ENCODE measurements at places on chromosomes 13 and 19. TPM values are rescaled to one million over a fixed set of nuclear protein-coding genes. Genes with fewer than 3 reads are reported as not detected.
A peak's percentile ranks its signal among the peaks of the same experiment; 100 is the strongest.

Gene PGLYRP2
- total RNA-seq, result not detected

Gene LYPD5
- total RNA-seq, result 0.29 TPM

Gene PCP2
- total RNA-seq, result not detected

Gene AMH
- under 0.01 TPM for total RNA-seq

Gene ZNF729
- total RNA-seq, result not detected

Gene SGCG
- total RNA-seq, result not detected

DNA sequence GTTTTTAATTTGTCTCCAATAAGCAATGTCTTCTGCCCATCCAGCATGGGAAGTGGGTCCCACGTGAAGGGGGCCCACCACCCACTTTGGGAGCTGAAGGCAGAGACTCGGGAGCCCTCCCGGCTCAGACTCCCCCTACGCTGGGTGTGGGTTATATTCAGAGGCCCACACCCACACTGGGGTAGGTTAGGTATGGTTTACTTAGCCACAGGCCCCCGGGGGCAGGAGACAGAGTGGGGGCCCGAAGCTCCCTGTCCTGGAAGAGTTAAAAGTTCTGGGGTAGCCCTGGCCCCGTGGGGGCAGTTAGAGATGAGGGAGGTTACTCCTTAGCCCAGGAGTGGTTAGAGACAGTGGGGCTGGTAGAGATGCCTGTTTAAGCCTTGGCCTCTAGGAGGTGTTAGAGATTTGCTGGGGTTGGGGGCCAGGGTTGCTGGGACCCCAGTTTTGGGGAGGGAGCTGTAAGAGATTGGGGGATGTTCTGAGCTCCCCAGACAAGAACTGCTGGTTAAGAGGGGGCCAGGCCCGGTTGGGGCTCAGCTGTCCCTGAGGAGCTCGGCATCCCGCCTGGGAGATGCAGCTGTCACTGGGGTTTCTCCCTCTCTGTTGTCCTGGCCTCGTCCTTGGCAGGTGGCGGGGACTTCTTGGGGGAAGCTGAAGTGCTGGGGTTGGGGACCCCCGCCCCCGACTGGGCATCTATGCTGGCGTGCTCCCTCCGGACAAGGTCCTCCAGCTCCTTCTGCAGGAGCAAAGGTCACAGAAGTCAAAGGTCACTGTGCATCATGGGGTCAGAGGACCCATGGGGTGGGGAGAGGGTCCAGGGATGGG lies 712 bp upstream of the RINL start:
- DNase-seq, result peak; percentile 72

- DNase-seq, result no peak
Measured at GRCh38 chr19:1170938-1171754, 2.9 kb downstream of the SBNO2 start.

DNA sequence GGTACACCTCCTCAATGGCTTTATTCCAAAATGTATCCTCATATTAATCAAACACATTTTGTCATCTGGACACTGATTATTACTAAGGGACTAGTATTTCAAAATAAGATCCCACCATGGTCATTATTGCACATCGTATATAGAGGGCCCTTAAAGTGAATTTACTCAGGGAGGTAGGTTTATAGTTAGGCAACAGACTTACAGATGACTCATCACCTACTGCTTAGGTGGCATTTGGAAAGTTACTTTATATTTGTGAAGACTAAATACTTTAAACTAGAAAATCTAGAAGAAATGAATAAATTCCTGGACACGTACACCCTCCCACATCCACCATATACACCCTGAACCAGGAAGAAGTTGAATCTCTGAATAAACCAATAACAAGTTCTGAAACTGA lies 353.0 kb downstream of the KCTD12 start:
- DNase-seq, result no peak

DNA sequence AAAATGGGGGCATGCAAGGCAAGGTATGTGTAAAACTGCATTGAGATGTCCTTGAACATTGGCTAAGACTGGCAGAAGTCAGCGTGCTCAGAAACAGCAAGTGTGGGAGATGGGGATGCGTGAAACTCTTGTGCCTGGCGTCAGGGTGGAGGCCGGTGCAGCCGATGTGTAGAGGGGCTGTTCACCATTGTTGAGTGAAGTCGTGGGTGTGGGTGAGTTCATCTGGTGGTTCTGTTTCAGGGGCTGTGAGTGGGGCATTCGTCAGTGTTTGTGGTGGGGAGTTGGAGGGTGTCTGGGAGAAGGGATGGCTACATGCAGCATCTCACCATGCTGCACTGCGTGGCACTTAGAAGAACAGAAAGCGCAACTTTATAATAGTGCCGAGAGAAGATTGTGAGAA lies 11.4 kb upstream of the MIA start:
- peak; percentile 36 for DNase-seq

DNA sequence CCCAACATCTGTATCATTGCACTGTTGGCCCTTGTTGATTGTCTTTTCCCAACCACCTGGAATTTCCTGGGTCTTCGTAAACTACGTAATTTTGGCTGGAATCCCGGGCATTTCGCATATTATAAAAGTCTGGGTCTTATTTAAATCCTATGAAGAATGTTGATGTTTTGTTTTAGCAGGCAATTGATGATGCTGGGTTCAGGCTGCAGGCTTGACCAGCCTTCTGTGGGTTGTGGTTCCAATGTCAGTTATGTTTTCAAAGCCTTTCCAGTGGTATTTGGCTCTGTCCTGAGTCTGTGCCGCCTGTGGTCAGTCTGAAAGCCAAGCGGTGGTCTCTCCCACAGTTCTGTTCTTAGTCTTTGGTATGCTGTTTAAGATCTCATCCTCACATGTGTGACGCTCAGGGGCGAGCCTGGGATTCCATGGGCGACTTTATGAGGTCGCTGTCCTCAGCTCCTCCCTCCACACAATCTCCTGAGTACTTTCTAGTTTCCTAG lies 12.4 kb downstream of the SLC35E1 start:
- no peak for DNase-seq

- no peak for DNase-seq
Measured at GRCh38 chr19:7076151-7076550, 6.6 kb downstream of the ZNF557 start.

DNA sequence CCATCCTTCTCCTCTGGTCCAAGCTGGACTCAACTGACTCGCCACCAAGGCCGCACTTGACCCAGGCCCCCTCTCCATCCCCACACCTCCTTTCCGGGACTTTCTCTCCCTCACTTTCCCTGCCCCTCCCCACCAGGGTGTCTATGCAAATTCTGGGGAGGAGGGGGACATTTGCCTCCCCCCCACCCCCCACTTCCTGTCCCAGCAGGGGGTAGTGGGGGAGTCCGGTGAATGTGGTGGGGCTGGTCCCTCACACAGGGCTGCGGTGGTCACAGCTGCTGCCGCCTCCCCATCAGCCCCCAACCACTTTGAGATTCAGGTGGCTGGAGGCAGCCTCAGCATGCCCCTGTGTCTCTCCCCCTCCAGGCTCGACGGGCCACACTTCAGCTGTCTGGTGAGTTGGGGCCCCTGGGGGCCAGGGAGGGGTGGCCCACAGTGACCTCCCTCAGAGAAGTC lies 870 bp downstream of the SPIB start:
- DNase-seq, result no peak

DNA sequence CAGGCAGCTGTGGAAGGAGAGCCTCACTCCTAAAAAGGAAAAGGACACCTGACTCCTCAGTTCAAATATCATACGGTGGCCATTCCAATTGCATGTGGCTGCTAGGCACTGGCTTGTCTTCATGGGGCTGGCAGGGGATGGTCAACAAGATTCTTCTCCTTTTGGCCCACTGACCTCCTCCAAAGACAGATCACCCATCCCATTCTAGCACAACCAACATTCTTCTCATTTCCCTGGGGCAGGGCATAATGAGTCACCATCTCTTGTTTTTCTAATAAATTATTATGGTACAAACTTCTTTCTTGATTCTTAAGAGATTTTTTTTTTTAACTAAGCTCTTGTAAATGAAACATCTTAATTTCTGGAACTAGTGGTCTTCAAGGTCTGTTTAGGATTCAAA lies 136.7 kb upstream of the NBEA start:
- no peak for DNase-seq

DNA sequence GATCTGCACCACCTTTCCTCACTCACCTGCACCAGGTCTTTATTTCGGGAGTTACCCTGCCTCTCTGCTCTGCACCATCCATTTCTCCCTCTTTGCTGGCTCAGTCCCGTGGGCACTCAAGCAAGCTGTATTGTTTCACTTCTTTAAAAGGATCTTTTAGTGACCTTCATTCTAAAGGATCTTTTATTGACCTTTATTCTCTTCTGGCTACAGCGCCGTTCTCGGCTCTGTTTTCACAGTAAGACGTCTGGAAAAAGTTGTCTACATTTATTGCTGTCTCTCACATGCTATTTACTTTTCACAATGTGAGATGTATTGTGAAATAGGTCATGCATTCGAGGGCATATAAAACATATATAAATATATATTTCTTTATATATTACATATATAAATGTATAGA lies 35.6 kb upstream of the ARGLU1 start:
- no peak for DNase-seq

GRCh38 chr13:75740031-75740430 lies 103.9 kb downstream of the LMO7 start:
- no peak for DNase-seq

DNA sequence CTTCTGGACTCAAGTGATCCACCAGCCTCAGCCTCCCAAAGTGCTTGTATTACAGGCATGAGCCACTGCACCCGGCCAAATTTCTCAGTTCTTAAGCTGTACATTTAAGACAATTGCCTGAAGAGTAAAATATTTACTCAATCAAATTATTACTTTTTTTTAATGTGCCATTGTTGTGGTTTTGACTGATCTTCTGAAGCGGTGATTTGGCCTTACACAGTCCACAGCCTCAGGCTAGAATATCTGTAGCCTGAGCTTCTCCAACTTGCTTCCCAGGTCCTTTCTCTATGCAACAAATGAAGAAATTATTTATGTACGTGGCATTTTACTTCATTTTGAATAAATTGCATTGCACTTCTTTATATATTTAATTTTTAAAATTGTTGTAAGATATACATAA lies 281.3 kb downstream of the KLF5 start:
- no peak for DNase-seq

DNA sequence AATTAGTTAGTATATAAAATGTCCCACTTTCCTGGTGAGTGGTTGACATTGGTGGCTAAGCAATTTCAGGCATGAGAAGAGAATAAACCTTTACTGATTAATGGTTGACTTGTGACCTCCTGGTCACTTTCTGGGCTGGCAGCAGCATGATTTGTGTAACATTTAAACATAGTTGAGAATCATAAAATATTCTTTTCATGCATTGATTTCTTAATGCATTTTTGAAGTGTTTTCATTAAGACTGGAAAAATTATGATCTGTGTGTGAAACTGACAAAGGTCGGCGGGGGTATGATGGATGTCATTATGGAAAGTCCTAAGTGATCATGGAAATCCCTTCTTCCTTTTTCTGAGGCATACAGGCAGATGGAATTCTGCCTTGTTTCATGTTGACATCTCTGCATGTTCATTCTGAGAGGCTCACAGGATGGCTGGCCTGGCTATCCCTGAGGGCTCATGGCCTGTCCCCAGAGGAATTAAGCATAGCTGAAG lies 98.7 kb upstream of the RNF113B start:
- DNase-seq, result no peak

- DNase-seq, result no peak
Measured at GRCh38 chr13:102993348-102993747, 72.9 kb downstream of the SLC10A2 start.

DNA sequence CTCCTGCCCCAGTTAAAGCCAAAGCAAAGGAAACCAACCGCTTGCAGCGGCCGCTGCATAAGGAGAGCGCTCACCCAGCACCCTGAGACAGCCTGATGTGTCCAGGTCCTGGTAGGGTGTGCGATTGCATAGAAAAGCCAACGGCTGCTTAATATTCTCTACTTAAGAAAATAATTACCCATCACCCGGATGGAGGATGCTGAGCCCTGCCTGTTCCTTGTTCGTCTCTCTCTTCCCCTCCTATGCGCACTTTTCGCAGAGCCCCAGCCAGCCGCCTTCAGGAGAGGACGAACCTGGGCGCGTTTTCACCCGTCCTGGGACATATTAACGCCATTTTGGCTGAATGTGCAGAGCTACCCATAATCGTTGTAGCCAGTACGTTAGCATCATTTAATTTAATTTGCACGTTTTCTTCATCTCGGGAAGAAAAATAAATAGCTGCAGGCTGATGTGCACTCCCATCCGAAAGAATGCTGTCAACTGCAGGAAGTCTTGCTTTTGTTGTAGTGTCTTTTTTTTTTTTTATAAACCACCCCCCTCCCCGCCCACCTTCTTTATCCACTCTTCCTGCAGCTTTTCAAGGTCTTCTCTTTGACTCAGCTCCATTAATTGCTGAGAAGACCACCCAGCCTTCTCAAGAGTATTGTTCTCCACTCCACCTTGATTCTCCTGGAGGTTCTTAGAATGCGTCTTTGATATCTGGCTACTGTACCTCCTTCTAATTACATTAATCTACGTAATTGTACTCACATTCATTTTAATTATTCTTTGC lies 214.5 kb downstream of the TEX29 start:
- DNase-seq, result no peak

DNA sequence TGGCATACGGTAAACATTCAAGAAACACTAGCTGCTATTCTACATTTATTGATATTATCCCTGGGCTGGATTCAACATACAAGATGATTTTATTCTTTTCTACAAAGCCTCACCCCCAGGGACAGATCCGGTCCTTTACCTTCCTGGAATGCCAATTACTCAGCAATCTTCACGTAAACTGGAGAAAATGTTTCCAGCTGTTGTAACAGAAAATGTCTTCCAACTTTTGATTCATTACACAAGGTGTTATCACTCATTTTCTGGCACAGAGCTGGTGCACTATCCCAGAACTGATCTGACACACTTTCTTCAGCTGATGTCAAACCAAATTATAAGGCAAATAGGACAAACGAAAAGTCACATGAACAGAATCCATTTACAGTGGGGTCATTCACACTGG lies 33.1 kb downstream of the DCLK1 start:
- no peak for DNase-seq

- DNase-seq, result no peak
Measured at GRCh38 chr13:60146471-60146870, 17.3 kb downstream of the DIAPH3 start.
